ENCODE measurements at places on chromosomes 16 and 17.

GRCh38 chr16:6195966-6196365 is 1098.4 kb upstream of the EEF2KMT start:
- no peak for DNase-seq

DNA sequence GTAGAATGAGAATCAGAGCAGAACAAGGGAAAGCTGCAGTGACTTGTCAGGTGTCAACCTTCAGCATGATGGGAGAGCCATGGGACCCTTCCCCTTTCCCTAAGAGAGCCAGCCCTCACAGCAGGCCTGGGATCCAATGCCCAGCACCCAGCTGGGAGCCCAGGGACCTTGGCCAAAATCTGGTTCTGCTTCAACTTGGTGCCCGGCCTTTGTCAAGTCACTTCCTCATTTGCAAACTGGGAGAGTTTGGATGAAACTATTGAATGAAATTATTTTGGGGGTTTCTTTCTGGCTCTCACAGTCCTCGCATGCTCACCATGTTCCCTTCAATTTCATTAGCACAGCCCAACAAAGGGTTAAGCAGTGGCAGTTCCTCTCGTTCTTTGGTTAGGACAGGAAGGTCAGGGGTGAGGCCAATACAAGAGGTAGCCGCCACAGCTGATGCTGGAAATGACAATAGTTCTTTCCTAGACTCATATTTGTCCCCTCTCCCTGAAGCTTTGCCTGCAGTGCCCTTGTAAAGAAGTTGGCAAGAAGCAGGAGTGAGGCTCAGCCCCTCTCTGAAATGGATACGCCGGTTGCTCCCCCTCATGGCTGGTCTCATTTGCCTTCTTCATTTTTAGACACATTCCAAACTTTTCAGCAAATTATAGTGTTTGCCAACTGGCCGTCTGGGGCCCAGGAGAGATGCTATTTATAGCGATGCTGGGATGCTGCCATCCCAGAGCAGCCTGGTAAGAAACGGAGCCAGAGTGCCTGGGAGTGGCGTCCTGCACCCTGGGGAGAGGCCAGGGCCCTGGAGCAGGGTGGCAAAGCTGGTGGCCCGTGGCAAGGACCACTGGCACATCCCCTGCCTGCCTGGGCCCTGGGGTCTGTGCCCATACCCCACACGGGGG is 34.5 kb upstream of the MEOX1 start:
- peak; percentile 83 for DNase-seq

DNA sequence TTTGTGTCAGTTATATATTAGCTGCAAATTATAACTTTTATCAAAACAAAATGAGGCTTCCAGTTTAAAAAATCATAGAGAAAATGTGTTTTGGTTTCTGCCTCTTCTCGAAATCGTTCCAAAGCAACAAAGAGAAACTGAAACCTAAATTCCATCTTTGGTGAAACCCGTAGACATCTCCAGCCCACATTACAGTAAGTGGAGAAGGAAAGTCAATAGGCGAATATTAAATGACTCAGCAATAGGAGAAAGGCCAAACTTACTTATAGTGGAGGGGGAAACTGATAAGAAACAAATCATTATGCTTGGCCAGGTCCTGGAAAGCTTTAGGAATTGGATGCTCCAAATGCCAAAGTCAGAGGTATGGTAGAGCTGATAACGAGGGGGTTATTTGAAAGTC is 103.0 kb upstream of the SHISA6 start:
- DNase-seq = peak; percentile 1

DNA sequence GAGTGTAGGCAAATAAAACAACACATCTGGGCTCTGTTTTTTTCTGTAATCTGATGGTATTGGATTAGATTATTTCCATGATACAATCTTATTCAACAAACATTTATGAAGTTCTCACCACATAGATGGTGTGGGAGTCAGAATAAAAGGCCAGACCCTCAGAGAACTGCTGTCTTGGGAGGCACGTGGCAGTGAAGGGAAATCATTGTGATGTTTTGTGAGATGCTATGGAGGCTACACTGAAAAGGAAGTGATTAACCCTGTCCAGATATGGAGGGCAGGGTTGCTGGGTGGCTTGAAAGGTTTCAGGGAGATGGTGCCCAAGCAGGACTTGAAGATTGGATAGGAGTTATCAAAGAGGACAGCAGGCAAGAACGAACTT is 35.6 kb downstream of the DHRS7B start:
- DNase-seq = peak; percentile 17

DNA sequence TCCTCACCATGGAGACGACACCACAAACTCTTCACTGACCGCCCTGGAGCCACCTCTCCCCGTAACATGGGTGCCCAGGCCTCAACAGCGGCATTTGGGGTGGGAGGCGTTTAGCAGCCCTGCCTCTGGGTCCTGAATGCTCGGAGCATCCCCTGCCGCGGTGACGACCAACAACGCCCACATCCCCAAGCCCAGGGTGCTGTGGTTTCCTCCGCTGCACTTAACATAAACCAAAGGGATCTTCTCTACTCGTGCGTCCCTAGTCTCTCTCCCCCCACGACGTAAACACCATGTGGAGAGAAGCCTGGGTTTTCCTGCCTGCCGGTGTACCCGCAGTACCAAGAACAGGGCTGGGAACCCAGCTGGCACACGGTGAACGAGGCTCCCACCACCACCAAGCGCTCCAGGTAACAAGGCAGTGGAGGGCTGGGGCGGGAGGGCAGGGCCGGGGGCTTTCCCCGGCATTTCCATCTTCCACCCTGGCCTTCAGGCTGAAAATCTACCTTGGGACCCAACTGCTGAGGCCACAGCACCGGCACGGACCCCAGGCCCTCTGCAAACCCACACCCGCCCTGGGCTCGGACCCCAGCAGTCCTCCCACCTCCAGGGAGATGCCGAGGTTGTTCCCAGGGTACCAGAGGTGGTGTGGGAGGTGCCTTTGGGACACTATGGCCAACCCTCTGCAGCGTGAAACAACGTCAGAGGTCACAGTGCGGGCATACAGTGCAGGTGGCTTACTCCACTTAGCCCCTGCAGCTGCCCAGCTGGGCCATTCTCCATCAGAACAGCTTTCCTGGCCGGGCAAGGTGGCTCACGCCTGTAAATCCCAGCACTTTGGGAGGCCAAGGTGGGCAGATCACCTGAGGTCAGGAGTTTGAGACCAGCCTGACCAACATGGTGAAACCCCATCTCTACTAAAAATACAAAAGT is 54.3 kb downstream of the TIMM22 start:
- no peak for DNase-seq

- DNase-seq = no peak
These were observed 10.7 kb downstream of the BAIAP2 start for GRCh38 chr17:81045590-81046095.
